ENCODE measurements at places on chromosomes 2 and 18.

DNA sequence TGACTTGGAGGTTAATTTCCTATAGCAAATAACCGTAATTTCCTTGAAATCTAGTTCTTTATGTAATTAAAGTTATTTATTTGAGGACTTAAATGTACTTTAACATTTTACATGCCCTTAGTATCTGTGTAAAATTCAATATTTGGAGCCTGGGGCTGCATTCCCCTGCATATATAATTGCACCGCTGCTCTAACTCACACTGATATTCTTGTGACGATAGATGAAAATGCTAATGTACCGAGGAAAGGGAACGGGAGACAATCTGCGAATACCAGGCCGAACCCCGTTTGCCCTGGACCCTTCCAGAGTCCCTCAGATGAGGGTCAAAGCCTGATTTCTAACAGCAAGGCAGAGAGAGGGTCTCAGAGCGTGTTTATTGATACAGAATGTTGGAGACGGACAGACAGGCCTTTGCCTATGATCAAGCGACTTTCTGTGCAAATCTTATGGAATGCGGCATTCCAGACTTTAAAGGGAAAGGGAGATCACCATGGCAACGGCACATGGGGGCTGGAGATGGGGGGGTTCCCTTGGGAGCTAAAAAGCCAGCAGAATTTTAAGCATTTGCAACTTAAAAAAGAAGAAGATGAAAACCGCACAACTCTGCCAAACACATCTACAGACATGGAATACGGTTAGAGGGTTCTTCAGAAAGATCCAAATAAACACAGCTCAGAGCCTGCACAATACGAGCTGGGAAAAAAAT is 57.6 kb upstream of the TWIST2 start:
- DNase-seq = no peak

DNA sequence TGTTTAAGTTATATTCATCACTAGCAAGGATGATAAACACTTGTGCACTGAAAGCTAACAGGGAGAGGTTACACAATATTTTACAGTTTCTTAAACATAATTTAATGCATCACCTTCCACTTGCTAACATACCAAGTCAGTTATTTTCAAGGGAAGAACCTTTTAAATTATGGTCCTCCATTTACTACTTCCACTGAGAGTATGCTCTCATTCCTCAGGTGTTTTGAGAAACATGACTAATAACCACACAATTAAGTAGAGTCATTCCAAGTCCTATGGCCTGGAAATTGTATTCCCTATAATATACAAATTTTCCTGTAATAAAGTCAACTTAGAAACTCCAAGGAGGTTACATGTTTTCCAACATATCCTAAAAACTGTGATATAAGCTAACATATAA is 152.3 kb upstream of the STON1 start:
- DNase-seq = no peak

DNA sequence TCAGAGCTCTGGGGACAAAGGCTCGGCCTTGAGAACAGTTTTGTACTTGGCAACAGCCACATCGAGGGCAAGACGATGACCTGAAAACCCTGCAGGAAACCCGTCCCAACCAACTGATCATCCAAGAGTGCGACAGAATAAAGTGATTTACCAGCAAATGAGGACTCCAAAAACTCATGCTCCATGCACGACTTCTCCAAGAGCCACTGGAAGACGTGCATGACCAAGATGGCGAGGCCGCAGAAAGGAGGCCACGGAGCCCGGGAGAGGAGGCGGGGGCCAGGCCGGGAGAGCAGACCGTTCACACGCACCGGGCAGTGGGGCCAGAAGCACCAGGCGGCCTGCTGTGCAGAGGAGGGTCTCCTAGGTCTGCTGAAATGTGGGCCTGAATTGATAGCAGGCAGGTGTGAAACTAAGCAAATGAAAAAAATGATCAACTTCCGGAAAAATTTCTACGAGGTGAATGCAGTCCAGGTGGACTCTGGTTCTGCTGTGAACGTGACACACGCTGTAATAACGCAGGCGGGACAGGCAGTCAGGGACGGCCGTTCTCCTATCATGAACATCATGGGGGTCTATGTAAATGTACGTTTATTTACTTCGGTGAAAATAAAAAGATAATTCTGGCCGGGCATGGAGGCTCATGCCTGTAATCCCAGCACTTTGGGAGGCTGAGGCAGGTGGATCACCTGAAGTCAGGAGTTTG is 252.2 kb downstream of the HDAC4 start:
- DNase-seq = no peak

GRCh38 chr18:36589857-36590543 is 238.8 kb downstream of the TPGS2 start:
- DNase-seq = no peak

GRCh38 chr2:12928197-12928774 is 211.6 kb downstream of the TRIB2 start:
- no peak for DNase-seq

- no peak for DNase-seq
Observed at GRCh38 chr2:69272803-69273471, 114.1 kb downstream of the GFPT1 start.

DNA sequence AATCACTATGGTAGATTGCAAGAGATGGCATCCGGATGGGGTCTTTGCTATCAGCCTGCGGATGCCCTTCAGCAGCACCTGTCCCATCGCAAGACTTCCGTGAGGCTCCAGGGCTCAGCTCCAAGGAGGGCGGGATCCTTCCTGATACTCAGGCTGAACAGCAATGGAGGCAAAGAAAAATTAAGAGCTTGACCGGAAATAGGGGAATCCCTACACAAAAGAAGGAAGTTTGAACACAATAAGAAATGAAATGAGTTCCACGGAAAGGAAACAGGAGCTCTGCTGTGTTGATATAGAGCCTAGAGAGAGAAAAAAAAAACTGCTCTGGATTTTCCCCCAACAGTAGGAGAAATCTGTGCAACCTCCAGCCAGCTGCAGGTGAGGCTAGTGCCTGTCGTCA is 91.9 kb downstream of the ARL4C start:
- no peak for DNase-seq

GRCh38 chr2:58553937-58554336 is 312.8 kb upstream of the FANCL start:
- no peak for DNase-seq

DNA sequence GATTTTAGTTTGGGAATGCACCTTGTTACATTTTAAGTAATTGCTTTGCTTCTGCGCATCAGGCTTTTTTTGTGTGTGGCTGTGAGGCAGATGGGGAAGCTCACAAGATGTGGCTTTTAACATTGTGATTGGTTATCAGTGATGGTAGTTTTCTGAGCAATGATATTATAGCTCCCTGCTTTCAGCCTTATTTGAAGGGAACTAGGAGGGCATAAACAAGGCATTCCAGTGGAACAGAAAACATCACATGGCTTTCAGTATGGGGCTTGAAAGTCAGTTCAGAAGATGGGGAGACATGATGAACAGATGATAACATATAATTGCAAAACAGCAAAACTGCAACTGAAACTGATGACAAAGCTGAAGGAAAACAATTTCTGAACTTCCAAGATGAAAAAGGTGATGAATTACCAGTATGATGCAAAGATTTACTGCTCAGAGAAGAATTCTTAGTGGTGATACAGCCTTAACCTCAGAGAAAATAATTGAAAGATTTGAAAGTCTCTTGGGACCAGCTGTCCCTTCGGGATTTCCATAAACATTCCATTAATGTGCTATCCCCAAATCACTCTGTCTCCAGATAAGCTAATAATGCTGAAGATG is 439.7 kb downstream of the RND3 start:
- no peak for DNase-seq

GRCh38 chr2:22904126-22904684 is 480.8 kb upstream of the KLHL29 start:
- peak; percentile 56 for DNase-seq

DNA sequence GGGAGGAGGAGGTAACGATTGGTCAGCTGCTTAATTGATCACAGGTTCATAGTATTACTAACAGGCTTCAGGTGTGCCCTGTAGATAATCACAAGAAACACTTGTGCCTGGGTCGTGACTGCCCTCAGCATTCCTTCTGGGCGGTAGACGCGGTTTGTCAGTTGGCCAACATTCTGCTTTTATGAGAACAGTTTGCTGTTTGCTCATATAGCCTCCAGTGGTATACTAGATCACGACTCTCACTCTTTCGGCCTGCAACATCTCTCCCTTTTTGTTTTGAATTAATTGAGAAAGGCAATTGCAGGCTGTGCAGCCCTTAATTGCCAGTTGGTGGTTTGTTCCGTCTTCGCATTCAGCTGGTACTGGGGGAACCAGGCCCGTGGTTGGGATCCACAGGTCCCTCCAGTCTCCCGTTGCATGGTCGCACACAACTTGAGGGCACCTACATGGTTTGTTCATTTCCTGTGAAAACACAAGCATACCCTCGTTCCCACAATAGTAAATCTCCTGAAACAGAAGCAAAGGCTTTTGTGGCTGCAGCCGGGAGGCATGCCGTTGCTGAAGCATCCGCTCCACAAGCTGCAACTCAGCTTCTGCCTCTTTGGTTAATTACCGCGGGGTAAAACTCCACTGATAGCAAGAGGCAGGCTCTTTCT is 30.3 kb upstream of the GPR17 start:
- DNase-seq = no peak

DNA sequence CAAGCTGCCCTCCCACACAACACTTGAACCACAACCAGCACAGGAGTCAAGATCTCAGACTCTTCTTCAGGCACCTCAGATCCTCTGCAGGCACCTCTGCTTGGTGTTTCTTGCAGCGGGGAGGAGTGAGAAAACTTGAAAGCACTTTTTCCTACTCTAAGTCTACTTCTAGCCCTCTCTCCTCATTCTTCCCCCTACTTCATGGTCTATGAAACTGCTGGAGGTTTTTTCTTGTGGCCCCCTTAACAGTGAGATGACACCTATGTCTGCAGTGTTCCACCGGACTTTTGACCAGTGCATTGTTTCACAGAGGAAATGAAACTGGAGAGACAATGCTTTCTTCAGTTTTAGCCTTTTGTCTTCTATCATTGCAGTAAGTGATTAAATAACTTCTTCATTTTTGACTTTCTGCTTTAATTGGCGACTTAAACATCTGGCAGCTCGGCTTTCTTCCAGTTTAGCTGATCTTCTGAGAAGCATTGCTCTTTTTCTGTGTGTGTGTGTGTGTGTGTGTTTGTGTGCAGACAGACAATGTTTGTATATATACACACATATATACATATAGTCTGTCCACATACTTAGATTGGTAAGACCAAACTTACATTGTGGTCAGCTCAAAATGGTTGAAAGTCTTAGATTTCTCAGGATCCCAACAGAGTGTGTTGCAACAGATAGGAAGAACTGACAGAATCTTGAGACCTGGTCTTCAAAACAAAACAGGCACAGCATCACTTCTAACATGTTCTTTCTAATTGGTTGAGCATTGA is 1474.0 kb upstream of the TMEFF2 start:
- DNase-seq = no peak

- no peak for DNase-seq
Observed at GRCh38 chr2:29705616-29706015, 215.8 kb downstream of the ALK start.

GRCh38 chr2:144509001-144509878 is 10.7 kb downstream of the ZEB2 start:
- no peak for DNase-seq

GRCh38 chr2:123283431-123283830 is 741.7 kb upstream of the CNTNAP5 start:
- DNase-seq = no peak

- no peak for DNase-seq
Observed at GRCh38 chr18:45046228-45046627, 365.5 kb downstream of the SETBP1 start.

GRCh38 chr2:238462782-238463396 is 36.2 kb downstream of the ASB1 start:
- no peak for DNase-seq

GRCh38 chr2:23454501-23455120 is 69.6 kb downstream of the KLHL29 start:
- no peak for DNase-seq

DNA sequence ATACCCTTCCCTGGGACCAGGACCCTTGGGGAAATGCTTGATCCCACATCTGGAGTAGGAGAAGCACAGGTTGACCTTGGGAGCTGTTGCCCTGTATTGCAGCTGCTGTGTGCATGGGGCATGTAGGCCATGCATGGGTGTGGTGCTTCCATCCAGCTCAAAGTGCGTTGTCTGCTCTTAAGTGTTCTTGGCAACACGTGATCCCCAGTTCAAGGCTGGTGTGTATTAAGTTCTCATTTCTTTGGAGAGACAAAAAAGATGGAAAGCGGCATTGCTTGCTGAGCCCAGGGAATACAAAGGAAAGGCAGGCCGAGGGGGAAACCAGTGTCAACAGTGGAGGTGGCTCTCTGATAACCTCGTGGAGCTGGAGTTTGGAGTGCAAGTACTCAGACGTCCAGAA is 110.7 kb downstream of the RTP5 start:
- DNase-seq = no peak

DNA sequence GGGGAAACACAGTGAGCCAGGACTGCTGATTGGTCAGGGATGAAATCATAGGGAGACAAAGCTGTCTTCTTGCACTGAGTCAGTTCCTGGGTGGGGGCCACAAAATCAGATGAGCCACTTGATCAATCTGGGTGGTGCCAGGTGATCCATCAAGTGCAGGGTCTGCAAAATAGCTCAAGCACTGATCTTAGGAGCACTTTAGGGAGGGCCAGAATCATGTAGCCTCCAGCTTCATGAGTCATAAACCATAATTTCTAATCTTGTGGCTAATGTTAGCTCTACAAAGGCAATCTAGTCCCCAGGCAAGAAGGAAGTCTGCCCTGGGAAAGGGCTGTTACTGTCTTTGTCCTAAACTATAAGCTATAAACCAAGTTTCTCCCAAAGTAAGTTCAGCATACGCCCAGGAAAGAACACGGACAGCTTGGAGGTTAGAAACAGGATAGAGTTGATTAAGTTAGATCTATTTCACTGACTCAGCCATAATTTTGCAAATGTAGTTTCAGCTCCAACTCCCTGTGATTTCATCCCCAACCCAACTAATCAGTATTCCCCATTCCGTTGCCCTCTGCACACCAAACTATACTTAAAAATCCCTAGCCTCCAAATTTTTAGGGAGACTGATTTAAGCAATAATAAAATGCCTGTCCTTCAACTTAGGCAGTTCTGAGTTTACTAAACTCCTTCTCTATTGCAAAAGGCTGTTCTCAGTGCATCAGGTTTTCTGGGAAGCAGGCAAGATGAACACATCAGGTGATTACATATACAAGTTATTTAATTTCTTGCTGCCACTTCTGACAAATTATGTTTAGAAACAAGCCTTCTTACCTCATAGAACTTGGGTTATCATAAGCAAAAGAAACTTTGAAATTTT is 226.9 kb upstream of the SPOPL start:
- no peak for DNase-seq

- DNase-seq = no peak
Observed at GRCh38 chr2:176565641-176566323, 296.5 kb downstream of the MTX2 start.

DNA sequence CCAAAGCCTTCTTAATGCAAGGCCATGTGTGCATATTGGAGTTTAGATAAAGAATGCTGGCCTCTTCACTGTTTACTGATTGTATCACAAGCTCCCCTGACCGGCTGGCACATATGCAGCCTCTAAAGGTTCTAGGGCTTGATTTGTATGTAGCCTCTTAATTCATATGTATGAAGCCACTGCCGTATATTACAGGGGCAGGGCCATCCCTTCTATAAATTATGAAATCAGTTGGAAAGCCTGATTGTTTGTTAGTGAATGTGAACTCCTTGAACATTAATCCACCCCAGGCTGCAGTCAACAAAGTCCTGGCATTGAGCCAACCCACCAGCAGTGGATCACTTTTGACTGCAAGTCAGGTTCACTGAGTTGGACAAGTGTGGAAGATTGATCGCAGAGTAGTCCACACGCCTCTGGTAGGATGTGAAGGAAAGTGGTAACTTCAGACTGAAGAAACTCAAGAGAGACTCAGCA is 61.6 kb upstream of the PARD3B start:
- DNase-seq = no peak

Measured in neural crest cell (in vitro differentiated cells).